ENCODE measurements at places on chromosomes 11 and 22.

GRCh38 chr11:115505175-115505574 is 960 bp upstream of the CADM1 start:
- no peak for DNase-seq

DNA sequence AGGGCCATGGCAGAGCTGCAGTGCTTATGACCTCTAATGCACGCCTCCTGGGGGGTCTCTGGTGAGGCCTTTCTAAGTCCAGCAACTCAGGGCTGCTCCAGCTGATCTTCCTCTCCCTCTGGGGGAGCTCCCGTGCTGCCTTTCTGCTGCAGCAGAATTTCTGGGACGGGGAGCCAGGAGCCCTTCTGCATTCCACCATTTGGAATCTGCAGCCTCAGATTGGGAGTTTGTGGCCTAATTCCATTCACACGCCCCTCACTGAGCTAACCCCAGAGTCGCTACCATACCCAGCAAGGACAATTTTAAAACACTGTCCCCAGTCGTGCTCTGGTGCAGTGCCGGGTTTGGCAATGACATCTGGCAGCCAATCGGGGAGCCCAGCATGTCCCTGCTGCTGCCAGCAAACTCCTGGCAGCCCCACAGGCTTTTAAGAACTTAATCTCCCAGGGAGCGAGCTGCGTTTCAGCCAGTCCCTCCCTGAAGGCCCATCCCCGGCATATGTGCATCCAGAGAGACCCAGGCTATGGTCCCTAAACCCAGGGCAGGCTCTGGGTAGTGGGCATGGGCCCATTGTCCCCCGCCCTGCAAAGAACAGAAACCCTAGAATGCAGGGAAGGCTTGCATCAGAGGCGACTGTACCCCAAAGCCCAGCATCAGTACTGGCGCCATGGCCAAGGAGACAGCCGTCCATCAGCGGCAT is 4.7 kb downstream of the SHANK2 start:
- DNase-seq: no peak

- DNase-seq: no peak
Measured at GRCh38 chr11:62458212-62459002, 39.6 kb downstream of the SCGB1A1 start.

DNA sequence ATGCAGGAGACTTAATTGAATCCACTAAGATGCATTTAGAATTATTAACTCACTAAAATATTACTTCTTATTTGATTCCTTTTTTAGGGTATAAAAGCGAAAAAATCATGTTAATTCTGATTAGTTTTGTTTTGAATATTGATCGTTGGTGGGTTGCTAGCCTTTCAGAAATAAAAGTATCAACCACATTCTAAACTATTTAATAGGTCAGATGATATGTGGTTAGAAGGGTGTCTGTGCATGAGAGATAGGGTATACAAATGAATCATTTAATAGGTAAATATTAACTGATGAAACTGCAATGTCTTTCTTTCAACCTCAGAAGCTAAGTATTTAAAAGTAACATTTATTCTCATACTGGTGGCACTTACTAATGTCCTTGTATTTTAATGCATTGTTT is 515.1 kb downstream of the CNTN5 start:
- DNase-seq: no peak

DNA sequence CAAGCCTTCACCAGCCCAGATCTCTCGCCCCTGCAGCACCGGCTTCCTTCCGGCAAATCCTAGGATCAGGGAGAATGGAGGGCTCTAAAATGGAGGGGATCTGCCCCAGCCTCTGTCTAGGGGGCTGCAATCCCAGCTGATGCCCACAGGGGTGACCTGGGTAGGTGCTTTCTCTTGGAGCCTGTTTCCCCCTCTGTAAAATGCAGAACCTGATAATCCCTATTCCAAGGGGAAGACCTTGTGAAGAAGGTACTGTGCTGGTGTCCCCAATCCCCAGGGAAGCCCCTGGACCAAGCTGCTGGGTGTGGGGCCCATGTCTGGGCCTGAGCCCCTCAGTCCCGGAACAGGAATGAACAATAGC is 2.8 kb downstream of the EMID1 start:
- DNase-seq: no peak

DNA sequence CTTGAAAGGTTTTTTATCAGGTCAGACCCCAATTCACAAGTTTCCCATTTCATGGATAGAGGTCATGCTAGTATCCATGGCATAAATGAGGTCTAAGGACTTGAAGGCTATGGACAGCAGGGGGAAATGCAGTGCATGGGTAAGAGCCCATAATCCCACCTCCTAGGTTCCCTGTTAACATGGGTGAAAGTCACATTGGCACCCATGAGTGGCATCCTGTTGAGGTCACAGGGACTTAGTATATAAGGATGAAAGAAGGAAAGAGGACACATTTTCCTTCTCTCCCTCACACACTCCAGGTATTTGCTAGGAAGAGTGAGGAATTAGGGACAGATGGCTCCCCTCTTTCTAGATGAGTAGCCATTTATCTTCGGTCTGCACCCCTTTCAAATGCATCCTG is 9.4 kb upstream of the GLYAT start:
- DNase-seq: no peak

GRCh38 chr11:2088746-2089535 is 50.2 kb downstream of the IGF2 start:
- DNase-seq: no peak

DNA sequence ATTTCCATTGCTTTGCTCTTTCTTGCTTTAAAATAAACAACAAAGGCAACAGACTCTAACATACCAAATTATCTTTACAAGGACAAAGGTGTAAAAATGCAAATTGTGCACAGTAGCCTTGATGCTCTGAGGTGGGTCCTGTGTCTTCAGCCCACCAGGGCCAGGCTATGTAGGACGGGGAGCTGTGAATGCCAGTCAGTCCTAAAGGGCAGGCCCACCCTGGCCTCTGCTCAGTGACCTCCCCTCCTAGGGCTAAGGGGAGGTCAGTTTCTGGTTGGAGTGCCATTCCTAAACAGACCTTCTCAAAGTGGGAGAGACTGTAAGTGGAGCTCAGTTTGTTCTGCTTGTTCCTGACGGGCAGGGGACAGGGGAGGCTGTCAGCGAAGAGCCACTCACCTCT is 78.0 kb upstream of the SUSD2 start:
- no peak for DNase-seq

- no peak for DNase-seq
Measured at GRCh38 chr11:131138731-131139130, 222.5 kb upstream of the SNX19 start.

DNA sequence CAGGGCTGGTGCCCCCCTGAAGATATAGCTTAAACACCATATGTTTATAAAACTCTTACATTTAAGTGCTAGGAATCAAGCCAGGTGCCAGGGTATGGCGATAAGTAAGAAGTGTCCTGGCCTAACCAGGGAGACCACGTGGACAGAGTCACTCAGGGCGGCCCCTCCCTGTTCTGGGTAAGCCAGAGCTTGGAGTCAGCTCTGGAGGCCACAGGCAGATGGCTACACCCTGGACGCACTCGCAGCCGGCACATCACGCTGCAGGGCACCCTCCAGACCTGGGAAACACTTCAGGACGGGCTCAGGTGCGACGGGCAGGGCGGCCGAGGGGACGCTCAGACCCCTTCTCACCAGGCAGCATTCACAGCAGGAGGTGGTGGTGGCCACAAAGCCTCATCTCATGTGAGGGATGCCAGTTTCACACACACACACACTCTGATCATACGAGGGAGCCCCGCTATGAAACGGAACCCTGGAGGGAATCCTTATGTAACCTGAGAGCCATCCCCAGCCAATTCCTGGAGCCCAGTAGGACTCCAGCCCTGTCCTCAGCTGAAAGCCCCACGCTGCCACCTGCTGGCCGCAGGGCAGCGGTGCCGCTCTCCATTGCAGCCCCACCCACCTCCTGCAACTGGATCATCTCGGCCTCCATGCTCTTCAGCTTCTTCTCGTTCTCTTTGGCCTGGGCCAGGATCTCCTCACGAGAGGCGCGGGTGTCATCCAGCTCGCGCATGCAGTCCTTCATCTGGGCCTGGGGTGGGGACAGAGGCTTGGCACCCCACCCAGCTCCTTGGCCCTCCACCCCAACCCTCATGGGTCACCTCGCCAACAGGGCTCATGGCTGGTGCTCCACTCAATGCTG is 33.4 kb downstream of the APOL1 start:
- no peak for DNase-seq

DNA sequence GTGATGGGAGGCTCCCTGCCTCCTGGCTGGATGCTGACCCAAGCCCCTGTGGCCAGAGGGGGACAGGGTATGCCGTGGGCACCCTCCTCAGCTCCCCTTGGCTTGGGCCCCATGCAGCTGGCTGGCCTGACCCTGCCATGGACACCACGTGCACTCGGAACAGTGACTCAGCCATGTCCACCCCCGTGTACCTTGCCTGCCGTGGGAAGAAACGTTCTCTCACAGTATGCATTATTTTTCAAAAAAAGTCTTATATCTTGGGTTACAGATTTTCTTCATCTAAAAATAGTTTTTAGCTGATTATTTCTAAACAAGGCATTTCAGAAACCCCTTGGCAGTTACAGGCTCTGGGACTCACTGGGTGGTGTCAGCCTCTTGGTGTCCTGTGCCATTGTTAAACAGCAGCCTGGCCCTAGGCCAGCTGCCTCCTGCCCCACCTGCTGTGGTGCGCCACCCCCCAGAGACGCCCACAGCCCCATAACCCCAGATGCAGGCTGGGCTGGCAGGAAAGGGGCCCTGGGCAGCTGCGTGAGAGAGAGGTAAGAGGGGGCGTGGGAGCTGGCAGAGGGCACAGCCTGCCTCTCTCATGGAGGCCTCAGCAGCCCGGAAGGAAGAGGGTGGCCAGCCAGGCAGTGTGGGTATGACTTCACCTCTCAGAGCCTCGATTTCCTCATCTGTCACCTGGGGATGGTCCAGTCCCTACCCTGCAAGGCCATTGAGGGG is 99.8 kb downstream of the MORC2 start:
- no peak for DNase-seq

DNA sequence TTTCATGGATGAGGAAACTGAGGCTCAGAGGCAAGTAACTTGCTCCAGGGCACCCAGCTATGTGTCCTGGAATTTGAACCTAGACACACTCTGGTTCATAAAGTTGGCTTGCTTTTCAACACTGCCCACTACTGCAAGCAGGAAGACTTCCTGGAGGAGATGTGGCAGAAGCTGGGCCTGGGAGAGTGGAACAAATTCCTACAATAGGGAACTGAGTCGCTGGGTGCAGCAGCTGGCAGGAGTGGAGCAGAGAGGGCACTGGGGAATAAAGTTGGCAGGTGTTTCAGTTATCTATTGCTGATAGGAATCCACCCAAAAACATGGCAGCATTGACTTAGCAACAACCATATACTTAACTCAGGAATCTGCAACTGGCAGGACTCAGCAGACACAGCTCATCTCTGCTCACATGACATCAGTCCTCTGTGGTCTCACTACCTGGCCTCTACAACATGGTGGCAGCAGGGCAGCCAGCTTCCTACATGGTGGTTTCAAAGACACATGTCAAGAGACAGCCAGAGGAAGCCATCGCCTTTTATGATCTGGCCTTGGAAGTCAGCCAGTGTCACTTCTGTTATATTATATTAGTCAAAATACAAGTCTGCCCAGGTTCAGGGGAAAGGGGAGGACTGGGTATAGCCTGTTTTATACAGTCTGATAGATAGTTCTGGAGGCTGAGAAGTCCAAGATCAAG is 10.6 kb upstream of the CARD10 start:
- DNase-seq: no peak

DNA sequence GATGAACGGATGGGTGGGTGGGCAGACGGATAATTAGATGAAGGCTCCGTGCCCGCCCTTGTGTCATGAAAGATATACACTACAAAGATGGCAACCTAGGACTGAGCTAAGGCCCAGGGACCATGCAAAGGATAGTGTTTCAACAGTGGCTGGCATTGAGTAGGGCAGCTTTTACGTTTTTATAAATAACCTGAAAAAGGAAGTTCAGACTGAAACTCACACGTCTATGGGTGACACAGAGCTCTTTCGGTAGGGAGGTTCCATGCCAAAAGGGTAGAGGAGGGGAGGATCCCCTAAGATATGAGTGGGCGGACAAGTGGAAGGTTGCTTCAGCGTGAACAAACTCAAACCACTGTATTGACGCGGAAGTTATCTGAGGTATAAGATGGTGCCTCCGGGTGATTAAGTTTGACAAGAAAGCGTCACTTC is 90.5 kb downstream of the UBASH3B start:
- DNase-seq: no peak

DNA sequence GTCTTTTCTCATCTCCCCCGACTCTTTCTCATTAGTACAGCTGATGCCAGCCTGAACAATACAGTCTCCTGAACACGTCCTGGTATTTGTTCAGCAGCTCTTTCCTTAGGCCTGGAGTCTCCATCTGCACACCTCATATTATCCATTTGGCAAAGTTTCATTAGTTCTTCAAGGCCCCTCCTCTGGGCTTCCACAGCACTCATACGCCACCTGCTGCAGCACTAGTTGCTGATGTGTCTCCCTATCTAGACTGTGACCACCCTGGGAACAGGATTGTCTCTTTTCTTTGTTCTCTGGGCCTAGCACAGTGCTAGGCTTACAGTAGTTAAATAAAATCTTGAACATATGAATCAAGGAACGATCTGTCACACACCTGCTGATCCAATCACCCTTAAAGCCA is 17.2 kb downstream of the DCHS1 start:
- no peak for DNase-seq

- no peak for DNase-seq
Measured at GRCh38 chr11:8641332-8641731, 41.1 kb downstream of the TRIM66 start.

DNA sequence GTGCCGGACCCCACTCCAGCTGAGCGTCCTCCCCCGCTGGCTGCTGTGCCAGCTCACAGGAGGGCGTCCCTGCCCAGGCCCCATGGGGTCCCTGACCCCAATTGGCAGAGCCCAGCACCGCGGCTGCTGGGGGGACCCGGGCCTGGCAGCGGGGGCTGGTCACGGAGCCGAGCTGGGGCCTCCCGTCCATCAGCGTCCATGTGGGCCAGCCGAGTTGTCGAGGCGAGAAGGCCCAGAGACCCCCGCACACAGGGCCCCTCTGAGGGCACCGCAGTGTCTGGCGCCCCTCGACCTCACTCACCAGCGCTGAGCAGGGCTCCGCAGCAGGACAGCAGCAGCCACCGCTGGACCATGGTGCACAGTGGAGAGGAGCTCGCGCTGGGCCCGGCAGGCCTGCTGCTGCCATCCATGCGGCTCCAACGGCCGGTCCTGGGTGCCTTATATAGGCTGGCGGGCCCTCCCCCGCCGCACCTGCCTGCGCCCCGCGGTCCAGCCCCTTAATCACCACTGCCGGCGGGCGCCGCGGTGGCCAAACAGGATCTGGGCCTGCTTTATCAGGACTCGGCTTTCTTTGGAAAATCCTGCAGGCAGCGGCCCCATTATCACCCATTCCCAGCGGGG is at the start of gene MUC6:
MUC6 (minus strand) TSS at position 416 of the 621 bp plus-strand sequence; CDS start at position 353, 63 bp downstream.
- no peak for DNase-seq

DNA sequence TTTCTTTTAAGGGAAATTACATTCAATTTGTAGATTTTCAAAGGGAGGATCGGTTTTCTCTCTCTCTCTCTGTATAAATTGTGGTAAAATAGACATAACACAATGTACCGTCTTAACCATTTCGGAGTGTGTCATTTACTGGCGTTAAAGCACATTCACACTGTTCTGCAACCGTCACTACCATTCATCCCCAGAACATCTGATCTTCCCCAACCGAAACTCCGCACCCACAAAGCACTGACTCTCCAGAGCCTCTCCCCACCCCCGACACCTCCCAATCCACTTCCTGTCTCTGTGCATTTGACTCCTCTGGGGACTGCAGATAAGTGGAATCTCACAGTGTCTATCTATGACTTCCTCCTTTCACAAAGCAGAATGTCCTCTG is 15.9 kb upstream of the GRAMD4 start:
- DNase-seq: no peak

Measured in esophagus squamous epithelium (tissue), 5 donors.